Tracheal epithelial cell (primary cell): ENCODE measurements at places on chromosomes 5 and 9. TPM values are rescaled to one million over a fixed set of nuclear protein-coding genes. Genes with fewer than 3 reads are reported as not detected.

The CYSRT1 gene
- total RNA-seq: 0.72 and 6.0 TPM in 2 replicates

The GFRA3 gene
- not detected in 2 replicates for total RNA-seq

The GABRA1 gene
- total RNA-seq: not detected in 2 replicates

The AQP7 gene
- not detected in 2 replicates for total RNA-seq

The GPX8 gene
- 19.2 and 21.0 TPM in 2 replicates for total RNA-seq
